Pancreas (tissue), 10 donors: ENCODE measurements at places on chromosomes 5 and 9. TPM values are rescaled to one million over a fixed set of nuclear protein-coding genes. Genes with fewer than 3 reads are reported as not detected.
A peak's percentile ranks its signal among the peaks of the same experiment; 100 is the strongest.

DNA sequence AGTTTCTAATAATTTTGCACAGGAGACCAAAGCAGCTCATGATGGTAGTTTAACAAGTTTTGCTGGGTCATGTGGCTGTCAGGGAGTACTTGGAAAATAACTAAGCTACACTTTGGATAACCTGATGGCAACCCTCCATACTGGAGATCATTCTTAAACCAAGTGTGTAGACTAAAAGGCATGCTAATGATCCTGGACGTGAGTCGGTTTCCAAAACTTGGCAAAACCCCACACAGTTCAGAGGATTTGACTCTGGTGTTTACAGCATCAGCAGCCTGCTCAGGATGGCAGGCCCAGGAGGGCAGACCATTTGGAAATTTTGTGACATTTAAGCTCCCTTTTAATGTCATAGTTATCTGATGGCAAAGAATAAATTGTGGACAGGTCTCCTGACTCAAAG is 196.5 kb upstream of the EFNA5 start:
- DNase-seq, result no peak
- H3K36me3 ChIP-seq, result no peaks in the 10 kb centered on the region
- no peaks in the 10 kb centered on the region for H3K4me1 ChIP-seq
- no peak overlapping the region for H3K4me3 ChIP-seq
- H3K27me3 ChIP-seq, result no peaks in the 10 kb centered on the region

ROPN1L gene
- polyA plus RNA-seq, result 1.6 TPM

GRCh38 chr9:224582-225520 is 10.2 kb downstream of the DOCK8 start:
- H3K4me1 ChIP-seq, result no peaks in the 10 kb centered on the region
- no peak overlapping the region for H3K27ac ChIP-seq

GRCh38 chr5:157464519-157465171 is 4.6 kb downstream of the NIPAL4 start:
- H3K4me1 ChIP-seq, result peaks cover 5% of the 10 kb centered on the region
- H3K36me3 ChIP-seq, result no peaks in the 10 kb centered on the region
- no peak for DNase-seq
- H3K27ac ChIP-seq, result no peak overlapping the region
- no peak overlapping the region for H3K4me3 ChIP-seq
- H3K27me3 ChIP-seq, result no peaks in the 10 kb centered on the region

- H3K4me1 ChIP-seq, result no peaks in the 10 kb centered on the region
- no peak overlapping the region for H3K4me3 ChIP-seq
- no peaks in the 10 kb centered on the region for H3K27me3 ChIP-seq
- no peaks in the 10 kb centered on the region for H3K36me3 ChIP-seq
Measured at GRCh38 chr9:96660692-96661248, 5.7 kb upstream of the PRXL2C start.

DNA sequence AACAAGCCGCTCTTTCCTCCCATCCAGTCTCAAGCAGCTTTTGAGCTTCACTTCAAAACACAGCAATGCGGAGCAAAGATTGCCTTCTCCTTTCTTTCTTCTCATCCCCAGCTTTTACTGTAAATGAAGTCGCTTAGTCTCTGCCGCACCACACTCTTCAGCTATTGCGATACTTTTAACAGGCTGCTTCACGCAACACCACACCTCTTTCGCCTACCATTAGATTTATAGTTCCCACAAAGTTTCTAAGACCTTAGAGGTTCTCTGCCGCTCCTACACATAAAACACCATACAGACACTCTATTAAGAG is 711 bp downstream of the PGGT1B start:
- H3K4me1 ChIP-seq, result peaks cover 16% of the 10 kb centered on the region
- H3K27me3 ChIP-seq, result no peaks in the 10 kb centered on the region
- H3K36me3 ChIP-seq, result no peaks in the 10 kb centered on the region
- peak overlapping the region; percentile 65 for H3K27ac ChIP-seq

KCNV2 gene
- polyA plus RNA-seq, result not detected

PAEP gene
- not detected for polyA plus RNA-seq

DNA sequence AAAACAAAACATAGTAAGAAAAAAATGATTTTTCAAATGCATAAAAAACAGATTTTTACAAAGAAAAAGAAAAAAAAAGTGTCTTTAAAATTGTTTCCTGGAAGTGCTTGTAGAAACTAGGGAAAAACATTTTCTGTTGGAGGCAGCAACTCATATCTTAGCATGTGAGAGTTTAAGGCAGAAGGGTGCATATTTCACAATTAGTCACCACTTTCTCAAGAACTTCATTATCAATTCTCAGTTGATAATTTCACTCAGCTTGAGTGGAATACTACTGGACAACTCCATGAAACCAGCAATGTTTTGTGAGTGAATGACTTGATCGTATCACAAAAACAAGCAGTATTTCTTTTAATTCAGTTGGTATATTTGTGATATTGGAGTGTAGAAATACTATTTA is 508.3 kb upstream of the DAB2 start:
- no peak overlapping the region for H3K4me3 ChIP-seq
- no peaks in the 10 kb centered on the region for H3K4me1 ChIP-seq
- H3K27ac ChIP-seq, result no peak overlapping the region
- no peaks in the 10 kb centered on the region for H3K27me3 ChIP-seq
- DNase-seq, result no peak
- H3K36me3 ChIP-seq, result no peaks in the 10 kb centered on the region

CBY3 gene
- not detected for polyA plus RNA-seq

SLC28A3 gene
- 6.8 TPM for polyA plus RNA-seq

DNA sequence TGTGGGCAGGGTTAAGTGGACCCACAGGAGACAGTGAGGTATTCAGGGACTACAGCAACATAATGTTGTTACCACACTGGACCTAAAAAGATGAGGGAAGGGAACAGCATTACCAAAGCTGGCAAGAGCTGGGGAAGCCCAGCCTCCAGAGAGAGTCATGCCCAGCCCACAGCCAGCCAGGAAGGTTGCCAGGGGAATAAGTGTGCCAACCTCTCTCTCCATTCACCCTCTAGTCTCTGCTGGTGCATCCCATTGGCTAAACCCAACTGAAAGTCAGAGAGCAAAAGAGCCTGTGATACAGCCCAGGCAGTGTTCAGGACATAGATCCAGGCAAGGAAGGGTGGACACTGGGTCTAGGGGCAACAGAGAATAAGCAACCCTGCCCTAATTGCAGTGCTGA is 35.8 kb upstream of the AFAP1L1 start:
- no peaks in the 10 kb centered on the region for H3K4me1 ChIP-seq

DNA sequence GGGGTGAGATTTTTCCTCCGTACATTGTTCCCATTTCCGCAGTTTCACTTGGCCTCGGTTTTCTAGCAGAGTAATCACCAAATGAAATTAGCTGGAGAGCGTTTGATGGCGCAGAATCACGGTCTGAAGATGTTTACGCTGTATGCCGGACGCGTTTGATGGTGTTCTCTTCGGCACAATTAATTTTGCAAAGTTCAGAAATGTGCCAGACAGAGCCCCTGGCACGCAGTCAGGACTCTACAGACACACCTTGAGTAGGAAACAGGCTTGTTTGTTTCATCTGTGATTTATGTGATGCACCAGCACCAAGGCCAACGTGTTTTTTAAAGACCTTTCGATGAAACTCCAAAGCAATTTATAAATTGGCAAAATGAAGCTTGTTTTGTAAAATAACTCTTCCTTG is 863 bp upstream of the LIFR start:
- peak overlapping the region; percentile 89 for H3K27ac ChIP-seq
- DNase-seq, result no peak
- H3K4me3 ChIP-seq, result peak overlapping the region; percentile 22
- no peaks in the 10 kb centered on the region for H3K36me3 ChIP-seq
- no peaks in the 10 kb centered on the region for H3K27me3 ChIP-seq

TXNDC8 gene
- not detected for polyA plus RNA-seq
